MG63 (cell line): ENCODE measurements at places on chromosomes 11 and 22. TPM values are rescaled to one million over a fixed set of nuclear protein-coding genes. Genes with fewer than 3 reads are reported as not detected.

MMP7 gene
- not detected in 2 replicates for total RNA-seq

- DNase-seq: no peak
Measured at GRCh38 chr11:14306481-14306880, 52.5 kb downstream of the RRAS2 start.

GRCh38 chr11:95720195-95720594 is 69.4 kb downstream of the FAM76B start:
- no peak for DNase-seq

GRCh38 chr11:10493041-10493663 is 38.1 kb downstream of the AMPD3 start:
- no peak for DNase-seq

GRCh38 chr11:46242041-46242951 is 35.2 kb upstream of the CREB3L1 start:
- no peak for DNase-seq
